Kidney capillary endothelial cell (primary cell): ENCODE measurements at places on chromosomes 6 and 20.

DNA sequence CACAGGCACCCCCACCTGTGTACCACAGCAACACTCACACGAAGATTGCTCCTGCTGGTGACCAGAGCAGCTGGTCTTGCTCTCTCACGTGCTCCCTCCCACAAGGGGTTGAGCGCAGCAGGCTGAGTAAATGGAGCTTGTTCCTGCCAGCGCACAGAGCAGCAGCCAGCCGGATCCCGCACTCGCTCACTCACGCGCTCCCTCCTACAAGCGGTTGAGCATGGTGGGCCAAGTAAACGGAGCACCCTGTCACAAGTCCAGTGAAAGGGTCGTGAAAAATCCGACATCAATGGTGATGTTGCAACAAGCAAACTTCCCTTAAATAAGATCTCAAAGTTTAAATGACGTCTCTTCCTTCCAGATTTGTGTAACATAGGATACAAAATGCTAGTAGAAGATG is 313.7 kb downstream of the FOXC1 start:
- no peak for DNase-seq

GRCh38 chr6:43778131-43778855 is 8.3 kb downstream of the VEGFA start:
- no peak for DNase-seq

DNA sequence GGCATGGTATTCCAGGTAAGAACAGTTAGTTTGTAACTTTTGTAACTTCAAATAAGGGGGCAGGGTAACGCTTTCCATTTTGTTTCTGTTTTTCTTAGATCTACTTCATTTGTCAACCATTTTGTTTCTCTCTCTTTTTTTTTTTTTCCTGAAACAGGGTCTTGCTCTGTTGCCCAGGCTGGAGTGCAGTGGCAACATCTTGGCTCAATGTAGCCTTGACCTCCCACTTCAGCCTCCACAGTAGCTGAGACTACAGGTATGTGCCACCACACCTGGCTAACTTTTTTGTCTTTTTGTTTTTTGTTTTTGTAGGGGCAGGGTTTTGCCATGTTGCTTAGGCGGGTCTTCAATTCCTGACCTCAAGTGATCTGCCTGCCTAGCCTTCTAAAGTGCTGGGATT is 32.1 kb upstream of the NHSL1 start:
- DNase-seq = no peak

DNA sequence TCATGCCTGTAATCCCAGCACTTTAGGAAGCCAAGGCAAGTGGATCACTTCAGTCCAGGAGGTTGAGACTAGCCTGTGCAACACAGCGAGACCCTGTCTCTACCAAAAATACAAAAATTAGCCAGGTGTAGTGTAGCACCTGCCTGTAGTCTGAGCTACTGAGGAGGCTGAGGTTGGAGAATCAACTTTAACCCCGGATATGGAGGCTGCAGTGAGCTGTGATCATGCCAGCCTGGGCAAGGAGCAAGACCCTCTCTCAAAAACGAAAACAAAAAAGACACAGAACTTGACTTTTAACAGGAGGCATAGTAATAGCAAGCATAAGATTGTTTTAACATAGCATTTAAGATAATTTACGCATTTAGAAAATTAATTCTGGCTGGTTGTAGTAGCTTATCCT is 32.5 kb downstream of the MYB start:
- no peak for DNase-seq

- DNase-seq = no peak
These were observed 499.9 kb downstream of the UTRN start for GRCh38 chr6:144785056-144785455.

GRCh38 chr6:52360028-52360427 is 1.9 kb upstream of the PAQR8 start:
- no peak for DNase-seq
